ENCODE measurements at places on chromosomes 12 and 14.

DNA sequence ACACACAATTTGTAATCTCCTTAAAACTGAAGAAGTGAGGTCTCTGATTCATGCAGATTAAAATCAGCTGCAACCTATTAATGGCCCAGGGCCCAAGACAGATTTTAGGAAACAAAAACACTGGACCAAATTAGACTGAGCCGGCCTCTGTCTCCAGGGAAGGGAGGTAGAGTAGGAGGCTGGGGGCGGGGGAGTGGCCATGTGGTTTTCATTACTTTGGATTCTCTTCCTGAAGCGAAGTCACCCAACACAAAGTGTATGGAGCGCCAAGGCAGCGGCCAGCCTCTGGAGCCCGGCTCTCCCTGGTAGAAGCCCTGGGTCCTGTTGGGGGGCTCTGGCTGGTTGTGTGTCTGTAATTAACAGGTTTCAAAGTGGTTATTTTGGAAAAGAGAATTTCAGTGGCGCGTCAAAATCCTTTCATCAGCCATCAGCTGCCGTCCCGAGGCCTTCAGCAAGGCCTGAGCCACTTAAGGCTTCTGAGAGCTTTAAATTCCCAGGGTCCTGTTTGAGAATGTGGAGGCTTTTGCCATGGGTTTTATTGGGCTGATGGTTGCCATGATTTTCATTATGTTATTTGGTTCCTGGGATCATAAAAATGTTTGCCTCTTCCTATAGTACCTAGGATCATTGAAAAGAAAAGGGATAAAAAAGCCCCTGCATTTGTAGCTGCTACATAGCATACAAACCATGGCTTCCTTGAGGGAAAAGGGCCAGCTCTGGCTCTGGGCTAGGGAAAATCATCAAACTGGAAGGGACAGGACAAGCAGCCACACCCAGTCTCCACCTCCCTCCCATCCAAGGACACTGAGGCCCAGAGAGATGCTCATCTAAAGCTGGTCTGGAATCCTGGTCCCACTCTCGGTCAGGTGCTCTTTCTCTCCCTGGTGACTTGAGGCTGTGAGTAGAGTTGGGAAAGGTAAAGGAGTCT lies 282.4 kb downstream of the ZFP36L1 start:
- no peak for DNase-seq

- no peak for DNase-seq
Observed at GRCh38 chr12:1907652-1908611, 10.5 kb downstream of the CACNA2D4 start.

DNA sequence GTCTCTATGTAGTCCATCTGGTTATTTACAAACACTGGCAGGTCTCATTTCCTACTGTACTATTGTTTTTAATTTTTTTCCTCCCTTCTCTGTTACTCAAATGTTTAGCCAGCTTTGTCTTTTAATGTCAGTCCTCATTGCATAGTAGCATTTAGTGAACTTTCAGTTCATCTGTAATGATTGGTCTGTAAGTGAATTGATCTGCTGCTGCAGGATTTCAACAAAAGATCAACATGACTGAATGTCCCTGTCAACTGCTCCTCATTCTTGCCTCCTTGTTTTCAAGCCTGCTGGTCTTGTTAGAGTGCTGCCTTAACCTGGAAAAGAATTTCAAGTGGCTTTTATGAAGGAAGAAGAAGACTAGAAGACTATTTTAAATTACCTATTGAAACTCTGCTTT lies 19.3 kb upstream of the AVPR1A start:
- no peak for DNase-seq

- DNase-seq: no peak
Observed at GRCh38 chr12:18502422-18502968, 235.3 kb downstream of the PLCZ1 start.

DNA sequence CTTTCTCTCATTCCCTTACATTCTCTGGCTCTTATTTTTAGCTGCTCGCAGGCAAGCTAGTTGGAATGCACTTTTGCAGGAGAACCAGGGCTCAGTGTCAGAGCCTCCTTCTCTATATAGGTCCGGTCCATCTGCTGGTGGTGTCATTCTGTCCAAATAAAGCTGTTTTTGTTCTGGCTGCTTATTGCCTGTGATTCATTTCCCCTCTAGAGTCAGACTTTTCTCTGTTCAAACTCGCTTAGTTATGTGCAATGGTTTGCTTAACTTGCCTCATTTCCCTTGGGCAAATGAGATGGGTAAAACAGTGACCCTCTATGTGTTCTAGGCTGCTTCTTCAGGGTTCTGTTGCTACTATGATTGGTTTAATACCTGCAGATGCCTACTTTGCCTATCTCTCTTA lies 2.9 kb downstream of the SMARCD1 start:
- DNase-seq: no peak

DNA sequence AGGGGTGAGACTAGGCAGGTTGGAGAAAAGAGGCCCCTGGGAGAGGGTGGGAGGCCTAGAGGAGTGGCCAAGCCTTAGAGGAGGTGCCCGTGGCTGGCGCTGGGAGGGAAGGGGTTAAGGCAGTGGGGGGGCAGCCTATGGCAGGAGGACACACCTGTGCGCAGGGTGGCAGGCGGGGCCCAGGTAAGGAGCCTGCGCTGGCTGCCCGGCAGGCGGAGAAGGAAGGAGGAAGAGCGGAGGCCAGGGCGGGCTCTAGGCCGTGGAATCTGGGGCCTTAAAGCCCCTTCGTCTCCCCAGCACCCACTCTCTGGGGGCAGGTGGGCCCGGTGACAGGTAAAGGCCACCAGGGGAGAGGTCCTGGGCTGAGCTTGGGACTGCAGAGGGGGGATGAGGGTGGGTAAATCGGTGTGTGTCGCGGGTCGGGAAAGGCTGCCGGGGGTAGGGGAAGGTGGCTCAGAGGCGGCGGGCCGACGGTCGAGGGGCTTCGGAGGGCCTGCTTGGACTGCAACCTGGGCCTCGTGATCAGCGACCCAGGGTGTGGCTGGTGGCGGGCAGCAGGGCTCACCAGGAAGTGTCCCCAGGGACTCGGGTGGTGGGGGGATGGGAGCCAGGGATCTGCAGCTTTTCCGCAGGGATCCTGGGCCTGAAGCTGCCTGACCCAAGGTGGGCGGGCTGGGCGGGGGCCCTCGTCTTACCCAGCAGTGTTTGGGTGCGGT lies 7.3 kb downstream of the PHB2 start:
- DNase-seq: no peak

DNA sequence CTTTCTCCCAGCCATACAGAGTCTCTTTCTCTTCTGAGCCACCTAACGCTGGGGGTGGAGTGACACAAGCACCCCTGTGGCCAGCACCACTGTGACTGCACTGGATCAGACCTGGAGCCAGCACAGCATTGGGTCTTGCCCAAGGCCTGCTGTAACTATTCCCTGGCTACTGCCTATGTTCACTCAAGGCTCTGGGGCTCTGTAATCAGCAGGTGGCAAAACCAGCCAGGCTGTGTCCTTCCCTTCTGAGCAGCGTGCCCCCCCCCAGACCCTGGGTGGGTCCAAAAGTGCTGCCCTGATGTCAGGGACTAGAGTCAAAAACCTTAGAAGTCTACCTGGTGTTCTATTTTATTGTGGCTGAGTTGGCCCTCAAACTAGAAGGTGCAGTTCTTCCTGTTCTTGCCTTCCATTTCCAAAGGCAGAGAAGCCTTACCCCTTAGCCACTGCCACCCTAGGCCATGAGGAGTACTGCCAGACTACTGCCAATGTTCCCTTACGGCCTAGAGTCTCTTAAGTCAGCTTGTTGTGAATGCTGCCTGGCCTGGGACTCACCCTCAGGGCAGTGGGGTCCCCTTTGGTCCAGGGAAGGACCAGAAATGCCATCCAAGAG lies 49.9 kb downstream of the PELI2 start:
- no peak for DNase-seq

DNA sequence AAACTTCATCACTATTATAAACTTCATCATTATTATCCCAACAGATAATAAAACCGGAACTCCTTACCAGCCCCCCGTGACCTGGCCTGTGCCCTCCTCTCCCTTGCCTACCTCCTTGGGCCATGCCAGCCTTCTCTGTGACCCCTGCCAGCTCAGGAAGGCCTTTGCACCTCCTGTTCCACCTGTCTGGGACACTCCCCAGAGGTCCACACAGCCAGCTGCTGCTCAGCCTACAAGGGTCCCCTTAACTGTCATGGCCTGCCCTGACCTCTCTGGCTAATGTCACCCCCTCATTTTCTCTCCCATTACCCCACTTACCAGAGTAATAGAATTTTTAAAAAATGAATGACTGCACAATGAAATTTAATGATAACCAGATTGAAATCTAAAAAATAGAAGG lies 121.0 kb downstream of the NCOR2 start:
- no peak for DNase-seq

GRCh38 chr12:9034095-9034494 lies 44.7 kb downstream of the KLRG1 start:
- DNase-seq: no peak

DNA sequence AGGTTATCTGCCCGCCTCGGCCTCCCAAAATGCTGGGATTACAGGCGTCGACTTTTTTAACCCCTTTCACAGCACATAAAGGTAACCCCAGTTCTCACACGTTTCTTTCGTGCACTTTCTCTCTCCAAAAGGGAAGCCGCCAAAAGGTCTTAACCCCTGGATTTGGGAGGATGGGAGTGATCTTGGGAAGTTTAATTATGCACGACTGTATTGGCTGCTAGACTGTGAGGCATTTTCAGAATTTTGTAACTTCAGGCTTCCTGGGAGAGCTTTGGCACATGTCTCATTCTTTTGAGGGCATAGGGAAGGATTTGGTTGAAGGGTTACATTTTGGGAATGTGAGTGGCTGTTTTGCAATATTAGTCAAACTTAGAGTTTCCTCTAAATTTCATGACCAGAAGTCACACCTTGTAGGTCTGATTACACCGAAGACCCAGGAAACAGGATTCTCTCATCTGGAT lies 1.4 kb upstream of the SMARCC2 start:
- DNase-seq: no peak

GRCh38 chr12:47413806-47414205 lies 292.0 kb downstream of the RPAP3 start:
- DNase-seq: no peak

DNA sequence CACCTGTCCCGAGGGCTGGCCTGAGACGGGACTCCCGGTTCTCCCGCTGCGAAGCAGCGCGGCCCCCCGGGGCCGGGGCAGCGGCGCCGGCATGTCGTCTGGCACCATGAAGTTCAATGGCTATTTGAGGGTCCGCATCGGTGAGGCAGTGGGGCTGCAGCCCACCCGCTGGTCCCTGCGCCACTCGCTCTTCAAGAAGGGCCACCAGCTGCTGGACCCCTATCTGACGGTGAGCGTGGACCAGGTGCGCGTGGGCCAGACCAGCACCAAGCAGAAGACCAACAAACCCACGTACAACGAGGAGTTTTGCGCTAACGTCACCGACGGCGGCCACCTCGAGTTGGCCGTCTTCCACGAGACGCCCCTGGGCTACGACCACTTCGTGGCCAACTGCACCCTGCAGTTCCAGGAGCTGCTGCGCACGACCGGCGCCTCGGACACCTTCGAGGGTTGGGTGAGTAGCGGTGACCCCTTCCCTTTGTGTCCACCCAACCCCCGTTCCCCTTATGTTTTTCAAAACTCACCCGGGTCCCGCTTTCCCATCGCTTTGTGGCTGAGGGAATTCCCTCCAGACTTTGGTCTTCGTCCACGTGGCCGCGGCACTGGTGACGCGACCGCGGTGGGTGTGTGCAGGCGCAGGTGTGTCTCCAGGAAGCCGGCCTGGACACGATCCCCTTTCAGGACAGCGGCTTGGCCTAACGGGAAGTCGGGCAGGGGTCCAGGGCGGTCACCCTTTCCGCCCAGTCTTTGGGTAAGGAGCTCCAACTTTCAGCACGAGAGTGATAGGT lies 826 bp downstream of the PRKCH start:
- DNase-seq: no peak

DNA sequence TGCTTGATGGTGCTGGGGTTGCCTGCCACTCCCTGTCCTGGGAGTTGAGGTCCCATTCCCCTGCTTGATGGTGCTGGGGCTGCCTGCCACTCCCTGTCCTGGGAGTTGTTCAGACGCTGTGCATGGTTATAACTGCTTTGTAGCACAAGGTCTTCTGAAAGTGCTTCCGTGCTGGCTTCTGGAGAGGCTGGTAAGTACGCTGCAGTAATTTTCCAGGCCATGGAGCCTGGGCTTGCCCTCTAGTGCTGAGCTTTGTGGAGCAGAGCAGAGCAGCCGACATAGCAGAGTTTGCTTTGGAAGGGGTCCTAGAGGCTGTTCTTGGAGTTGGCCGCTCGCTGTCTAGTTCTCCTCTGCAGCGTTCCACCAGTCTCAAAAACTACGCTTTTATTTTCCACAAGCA lies 6.3 kb downstream of the B4GALNT3 start:
- no peak for DNase-seq

- no peak for DNase-seq
Observed at GRCh38 chr12:74245458-74245857, 292.2 kb upstream of the ATXN7L3B start.

GRCh38 chr12:27840229-27840999 lies 60.4 kb upstream of the MANSC4 start:
- no peak for DNase-seq

DNA sequence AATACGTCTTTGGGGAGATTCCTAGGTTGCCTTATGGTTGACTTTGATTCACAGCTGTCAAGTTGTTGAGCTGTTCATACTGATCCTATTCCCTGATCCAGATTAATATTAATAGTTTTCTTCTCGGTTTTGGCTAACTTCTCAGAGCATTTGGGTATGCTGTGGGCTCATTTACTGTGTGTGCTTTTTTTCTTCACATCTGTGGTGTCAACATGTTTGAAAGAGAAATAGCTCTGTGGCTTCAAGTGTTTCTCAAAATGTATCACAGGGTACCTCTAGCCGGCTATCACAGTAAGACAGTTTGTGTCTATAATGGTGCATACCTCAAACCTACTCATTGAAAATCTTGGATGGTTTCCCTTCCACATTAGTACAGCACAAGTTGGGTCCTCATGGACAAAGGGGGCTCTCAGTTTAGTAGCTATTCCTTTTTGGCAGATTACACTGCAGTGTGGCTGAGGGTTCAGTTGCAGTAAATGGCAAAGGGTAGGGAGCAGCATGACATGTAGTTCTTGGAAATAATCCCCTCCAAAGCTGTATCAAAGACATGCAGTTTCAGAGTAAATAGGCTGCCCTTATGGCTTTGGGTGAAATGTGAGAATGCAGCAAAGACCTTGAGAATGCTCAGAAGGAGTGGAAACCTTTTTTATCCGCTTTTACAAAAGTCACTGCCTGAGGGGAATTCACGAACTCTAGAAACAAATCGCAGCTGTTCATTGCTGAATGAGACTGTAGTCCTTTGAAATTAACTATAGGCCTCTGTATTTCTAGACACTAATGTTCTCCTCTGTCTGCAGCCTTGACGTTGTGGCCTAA lies 102.4 kb upstream of the ATF1 start:
- DNase-seq: no peak

DNA sequence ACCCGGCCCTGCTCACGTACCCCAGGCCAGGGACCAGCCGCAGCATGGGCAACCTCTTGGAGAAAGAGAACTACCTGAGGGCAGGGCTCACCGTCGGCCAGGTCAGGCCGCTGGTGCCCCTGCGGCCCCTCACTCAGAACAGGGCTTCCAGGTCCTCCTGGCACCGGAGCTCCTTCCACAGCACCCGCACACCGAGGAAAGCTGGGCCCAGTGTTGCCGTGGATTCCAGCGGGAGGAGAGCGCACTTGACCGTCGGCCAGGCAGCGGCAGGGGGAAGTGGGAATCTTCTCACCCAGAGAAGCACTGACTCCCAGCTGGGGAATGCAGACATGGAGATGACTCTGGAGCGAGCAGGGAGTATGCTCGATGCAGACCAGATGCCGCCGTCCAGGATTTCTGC lies 7.9 kb upstream of the VAMP1 start:
- DNase-seq: no peak

Data from stimulated activated CD8-positive, alpha-beta memory T cell treated with anti-CD3 and anti-CD28 coated beads, Interleukin-4, amount 100 ng/mL, for 1 hour (primary cell).